ENCODE measurements at places on chromosomes 13 and 19. TPM values are rescaled to one million over a fixed set of nuclear protein-coding genes. Genes with fewer than 3 reads are reported as not detected.

Gene SIAH3
- 1.2 TPM for polyA plus RNA-seq

DNA sequence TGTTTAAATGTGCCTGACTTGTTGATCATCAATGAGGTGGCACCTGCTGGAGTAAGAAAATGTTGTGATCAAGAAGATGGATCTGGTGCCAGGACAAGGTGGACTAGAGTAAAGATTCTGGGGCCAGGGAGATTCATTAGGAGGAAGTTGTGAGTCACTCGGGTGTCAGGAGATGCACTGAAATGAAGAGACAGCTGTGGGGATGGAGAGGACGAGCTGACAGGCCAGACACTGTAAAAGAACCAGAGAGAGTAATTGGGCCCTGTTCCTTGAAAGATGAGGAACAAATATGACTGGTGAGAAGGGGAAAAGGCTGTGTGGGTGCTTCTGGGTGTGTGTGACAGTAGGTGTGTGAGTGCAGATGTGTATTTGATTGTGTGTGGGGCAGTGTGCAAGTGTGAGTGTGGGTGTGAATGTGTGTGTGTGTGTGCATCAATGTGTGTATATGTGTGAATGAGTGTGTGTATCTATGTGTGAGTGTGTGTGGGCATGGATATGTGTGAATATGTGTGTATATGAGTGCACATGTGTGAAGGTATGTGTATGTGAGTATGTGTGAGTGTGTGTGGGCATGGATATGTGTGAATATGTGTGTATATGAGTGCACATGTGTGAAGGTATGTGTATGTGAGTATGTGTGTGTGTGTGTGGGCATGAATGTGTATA, 260.5 kb downstream of the RFC3 start:
- no peak for DNase-seq

Gene GAMT
- 27.1 TPM for polyA plus RNA-seq

Gene RFX1
- 9.3 TPM for polyA plus RNA-seq

GRCh38 chr19:15225760-15226159, 6.5 kb downstream of the EPHX3 start:
- no peak for DNase-seq

GRCh38 chr13:26679411-26680122, 81.0 kb downstream of the GPR12 start:
- no peak for DNase-seq

Gene RNF113B
- polyA plus RNA-seq, result not detected
